ENCODE measurements at places on chromosomes 2 and 18.

GRCh38 chr18:72720116-72720515, 147.7 kb downstream of the NETO1 start:
- no peak for DNase-seq

DNA sequence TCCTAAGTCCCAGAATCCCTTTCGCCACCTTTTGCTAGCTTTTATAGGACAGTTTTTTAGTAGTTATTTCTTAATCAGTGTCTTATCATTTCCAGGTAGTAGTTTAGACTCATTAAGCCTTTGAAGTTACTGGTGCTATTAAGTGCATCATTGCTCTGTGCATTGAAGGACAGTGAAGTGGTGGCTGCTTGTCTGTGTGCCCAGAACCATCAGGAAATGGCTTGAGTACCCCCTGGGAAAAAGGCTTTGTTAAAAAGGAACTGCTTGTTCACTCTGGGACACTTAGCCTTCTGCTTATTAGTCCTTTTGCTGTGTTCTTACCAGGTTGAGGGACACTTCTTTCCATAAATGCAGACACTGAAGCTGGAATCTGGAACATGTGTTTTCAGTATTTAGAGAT, 30.0 kb downstream of the DTNA start:
- no peak for DNase-seq

GRCh38 chr18:51137026-51137729, 60.3 kb downstream of the MEX3C start:
- DNase-seq = no peak

DNA sequence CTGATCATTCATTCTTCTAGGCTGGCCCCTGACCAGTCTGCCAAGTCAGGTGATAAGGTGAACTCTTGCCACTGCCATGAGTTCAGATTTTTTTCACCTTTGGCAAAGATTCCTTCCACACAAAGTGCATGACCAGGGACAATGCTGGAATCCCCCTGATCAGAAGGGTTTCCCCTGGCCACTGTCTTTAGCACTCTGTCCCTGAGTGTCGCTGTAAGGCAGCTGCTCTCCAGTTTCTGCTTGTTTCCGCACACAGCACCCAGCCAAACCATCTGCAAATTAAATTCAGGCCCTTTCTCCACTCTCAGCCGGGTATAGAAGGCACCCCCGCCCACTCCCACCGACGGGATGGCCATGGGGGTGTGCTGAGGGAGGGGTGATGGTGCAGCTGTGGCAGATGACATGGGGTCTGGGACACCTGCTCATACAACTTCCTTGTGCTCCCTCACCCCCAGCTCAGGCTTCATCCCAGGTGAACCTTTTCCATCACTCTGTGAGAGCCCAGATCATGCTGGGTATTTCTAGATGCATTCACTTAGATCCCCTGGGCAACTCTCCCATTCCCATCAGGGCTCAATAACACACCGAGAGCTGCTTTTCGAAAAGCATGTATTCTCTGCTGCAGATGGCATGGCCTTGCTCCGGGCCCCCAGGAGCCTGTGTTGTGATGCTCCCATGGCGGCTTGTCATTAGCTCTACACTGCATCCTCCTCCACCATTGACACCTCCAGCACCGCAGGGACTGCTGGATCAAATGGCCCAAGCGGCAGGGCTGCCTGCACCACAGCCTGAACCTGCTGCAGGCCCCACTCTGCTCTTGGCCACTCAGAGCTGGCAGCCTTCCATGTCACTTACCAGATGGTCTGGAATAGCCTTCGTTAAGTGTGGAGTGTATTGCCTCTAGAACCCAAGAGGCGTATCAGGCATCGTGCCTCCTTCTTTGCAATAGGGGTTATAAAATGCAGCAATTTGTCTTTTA, 52.3 kb upstream of the ROCK2 start:
- DNase-seq = no peak

DNA sequence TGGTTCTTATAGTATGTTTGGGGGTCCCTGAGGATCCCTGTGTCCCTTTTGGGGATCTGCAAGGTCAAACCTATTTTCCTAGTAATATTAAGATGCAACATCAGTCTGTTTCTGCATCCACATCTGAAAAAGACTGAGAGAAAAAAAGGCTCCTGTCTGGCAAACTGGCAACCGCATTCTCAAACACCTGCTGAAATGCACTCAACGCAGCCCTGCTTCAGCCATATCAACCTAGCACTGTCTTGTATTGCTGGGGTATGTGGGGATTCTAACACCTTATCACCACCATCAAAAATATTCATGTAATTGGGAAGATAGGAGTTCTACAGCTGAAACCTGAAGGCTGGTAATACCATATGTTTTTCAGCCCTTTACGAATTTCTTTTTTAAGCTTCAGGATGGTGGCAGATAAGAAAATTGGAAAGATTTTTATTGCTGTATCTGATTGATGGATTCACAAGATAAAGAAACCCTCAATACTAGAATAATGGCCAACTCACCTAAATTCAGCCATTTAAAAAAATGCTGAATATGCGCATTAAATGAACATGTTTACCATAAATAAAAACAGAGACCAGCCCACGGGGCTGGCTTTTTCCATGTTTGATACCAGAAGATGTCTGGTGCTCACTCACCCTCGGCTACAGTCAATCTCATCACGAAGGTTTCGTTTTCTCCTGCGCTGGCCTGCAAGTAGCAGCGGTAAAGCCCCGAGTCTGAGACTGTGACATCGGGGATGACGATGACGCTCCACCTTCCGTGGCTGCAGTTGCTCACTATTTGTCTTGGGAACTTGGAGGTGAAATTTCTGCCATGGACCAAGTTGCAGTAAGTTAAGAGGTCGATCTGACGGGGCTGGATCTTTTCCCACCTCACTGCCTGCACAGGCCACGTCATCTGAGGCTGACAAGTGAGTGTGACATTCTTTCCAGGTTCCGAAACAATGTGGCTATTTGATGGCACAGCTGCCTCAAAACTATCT, 52.3 kb downstream of the CD226 start:
- peak; percentile 34 for DNase-seq

DNA sequence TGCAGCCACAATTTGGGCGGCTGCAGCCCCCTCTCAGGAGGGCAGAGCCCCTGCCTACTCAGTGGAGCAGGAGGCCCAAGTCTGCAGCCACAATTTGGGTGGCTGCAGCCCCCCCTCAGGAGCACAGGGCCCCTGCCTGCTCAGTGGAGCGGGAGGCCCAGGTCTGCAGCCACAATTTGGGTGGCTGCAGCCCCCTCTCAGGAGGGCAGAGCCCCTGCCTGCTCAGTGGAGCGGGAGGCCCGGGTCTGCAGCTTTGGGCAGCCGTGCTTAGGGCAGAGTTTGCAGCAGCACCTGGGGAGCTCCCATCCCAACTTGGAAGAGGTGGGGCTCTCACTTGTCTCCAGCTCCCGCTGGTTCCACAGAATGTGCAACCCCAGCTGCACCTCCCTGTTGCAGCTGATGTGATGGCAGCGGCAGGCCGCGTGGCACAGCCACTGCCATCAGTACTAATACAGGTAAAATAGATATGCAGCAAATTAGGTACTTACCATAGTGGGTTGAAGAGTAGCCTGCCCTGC, 99.4 kb downstream of the TWIST2 start:
- no peak for DNase-seq

DNA sequence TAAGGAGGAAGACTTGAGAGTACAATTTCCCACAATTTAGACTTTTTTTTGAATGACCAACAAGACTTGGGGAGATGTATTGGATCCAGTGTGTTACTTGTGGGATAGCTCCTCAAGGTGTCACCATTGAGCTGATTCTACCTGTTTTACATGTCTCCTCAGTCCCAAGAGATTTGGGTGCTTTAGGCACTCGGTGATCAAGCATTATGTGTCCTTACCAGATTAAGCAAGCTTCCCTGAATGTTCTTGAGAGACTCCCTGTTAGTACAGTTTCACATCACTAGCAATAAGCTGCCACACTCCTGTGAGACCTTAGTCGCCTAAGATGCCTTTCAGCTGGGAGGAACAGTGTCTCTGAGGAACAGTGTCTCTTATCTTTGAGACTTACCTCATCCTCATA, 384.3 kb upstream of the SYT4 start:
- DNase-seq = no peak

DNA sequence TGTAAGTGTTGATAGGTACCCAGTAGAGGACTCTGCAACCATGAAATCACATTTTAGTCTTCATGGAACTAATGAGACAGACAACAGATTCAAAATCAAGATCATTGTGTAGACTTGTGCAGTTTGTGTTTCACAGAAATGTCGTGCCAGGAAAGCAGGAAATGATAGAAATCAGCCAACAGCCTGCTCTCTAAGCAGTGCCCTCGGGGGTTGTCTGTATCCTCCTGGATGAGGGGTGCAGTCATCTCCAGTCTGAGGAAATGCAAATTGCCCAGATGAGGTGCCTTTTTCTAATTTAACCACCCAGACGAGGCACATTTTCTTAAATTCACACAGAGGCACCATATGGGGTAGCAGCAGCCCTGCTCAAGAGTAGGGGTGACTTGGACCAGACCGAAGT, 663.1 kb downstream of the XIRP2 start:
- DNase-seq = no peak

- no peak for DNase-seq
Observed at GRCh38 chr2:161814008-161814660, 189.9 kb downstream of the SLC4A10 start.

DNA sequence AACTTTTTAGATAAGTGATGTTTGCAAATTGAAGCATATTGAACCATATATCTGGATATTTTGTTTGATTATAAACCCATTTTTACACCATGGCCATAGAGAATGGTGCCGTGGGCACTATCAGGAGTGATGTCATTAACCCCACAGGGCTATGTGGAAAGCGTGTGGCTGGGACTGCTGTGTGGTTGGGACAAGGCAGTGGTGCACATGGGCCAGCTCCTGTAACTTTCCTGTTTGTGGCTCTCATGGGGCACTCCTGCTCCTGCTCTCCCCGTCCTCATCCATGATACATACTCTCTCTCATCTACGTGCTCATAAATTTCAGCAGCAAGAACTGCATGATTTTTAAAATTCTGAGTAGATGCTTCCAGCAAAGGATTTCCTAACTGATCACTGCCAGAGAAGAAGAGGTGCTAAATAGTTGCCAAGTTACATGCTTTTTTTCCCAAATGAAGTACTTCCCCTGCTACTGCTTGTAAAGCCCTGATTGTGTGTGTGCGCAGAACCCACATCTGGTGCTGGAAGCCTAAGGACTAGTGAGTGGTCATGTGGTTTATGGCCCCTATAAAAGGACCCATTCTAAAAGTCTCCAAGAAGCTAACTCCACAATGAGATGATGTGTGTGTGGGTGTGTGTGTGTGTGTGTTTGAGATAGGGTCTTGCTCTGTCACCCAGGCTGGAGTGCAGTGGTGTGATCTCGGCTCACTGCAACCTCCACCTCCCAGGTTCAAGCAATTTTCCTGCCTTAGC, 240.8 kb downstream of the NEDD4L start:
- DNase-seq = no peak

GRCh38 chr18:65846107-65846506, 95.3 kb downstream of the CDH7 start:
- no peak for DNase-seq

- no peak for DNase-seq
Observed at GRCh38 chr2:239223310-239224198, 177.3 kb downstream of the HDAC4 start.

- no peak for DNase-seq
Observed at GRCh38 chr2:134190807-134191203, 63.1 kb upstream of the MGAT5 start.

DNA sequence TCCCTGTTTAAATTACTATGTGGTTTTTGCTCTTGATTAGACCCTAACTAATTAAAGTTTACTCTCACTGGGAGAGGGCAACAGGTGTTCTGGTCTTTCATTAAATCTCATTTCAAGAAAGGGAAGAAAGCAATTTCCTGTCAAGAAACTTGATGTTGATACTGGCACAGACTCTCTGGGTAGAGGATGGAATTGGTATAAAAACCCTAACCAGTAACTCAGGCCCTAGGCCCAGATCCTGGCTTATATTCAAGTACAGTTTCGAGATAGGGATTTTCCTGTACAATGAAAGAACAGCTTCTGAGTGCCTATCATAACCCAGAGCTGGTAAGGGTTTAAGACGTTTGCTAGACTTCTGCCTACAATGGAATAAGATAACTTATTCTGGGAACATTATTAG, 61.6 kb upstream of the ACYP2 start:
- DNase-seq = no peak

GRCh38 chr2:60515721-60516226, 37.7 kb downstream of the BCL11A start:
- no peak for DNase-seq

DNA sequence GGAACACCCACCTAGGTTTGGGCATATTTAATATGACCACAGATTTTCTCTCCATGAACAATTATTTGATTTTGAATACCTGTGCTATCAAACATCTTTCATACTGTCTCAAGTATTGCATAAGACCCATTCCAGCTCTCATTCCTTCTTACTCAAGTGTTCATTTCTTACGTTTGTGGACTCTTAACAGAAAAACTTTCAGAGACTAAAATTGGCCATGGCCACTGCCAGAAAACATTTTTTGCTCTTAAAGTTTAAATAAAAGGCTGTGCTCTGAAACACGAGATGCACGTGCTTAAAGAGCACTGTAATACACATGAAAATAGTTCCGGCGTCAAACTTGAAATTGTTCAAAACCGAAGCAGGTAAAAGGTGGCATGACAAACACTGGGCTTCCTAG, 89.3 kb downstream of the LIMS1 start:
- DNase-seq = no peak

All from activated T-cell treated with anti-CD3 and anti-CD28 coated beads, Interleukin-2, amount 50 U/mL, for 1 hour (primary cell).